K562 (cell line): ENCODE measurements at places on chromosomes 2 and 18. TPM values are rescaled to one million over a fixed set of nuclear protein-coding genes. Genes with fewer than 3 reads are reported as not detected.

GRCh38 chr2:238693337-238694093 lies 154.4 kb upstream of the TWIST2 start:
- H3K36me3 ChIP-seq: no peaks in the 10 kb centered on the region
- peaks cover 20% of the 10 kb centered on the region; the same call in 1 of the 2 replicates for H3K27me3 ChIP-seq
- H3K4me1 ChIP-seq: no peaks in the 10 kb centered on the region
- H3K4me3 ChIP-seq: no peak overlapping the region

MTERF4 gene
- 15.3 and 16.4 TPM in 2 replicates for total RNA-seq

GRCh38 chr18:59802031-59802430 lies 97.8 kb upstream of the PMAIP1 start:
- DNase-seq: no peak
- H3K36me3 ChIP-seq: no peaks in the 10 kb centered on the region

- H3K36me3 ChIP-seq: no peaks in the 10 kb centered on the region
- H3K27ac ChIP-seq: no peak overlapping the region
- peaks cover 8% of the 10 kb centered on the region; the same call in 2 of the 3 replicates for H3K4me1 ChIP-seq
Observed at GRCh38 chr2:122135021-122135937, 379.8 kb downstream of the TSN start.

- DNase-seq: no peak
- H3K27ac ChIP-seq: no peak overlapping the region
- H3K36me3 ChIP-seq: no peaks in the 10 kb centered on the region
- no peaks in the 10 kb centered on the region for H3K4me1 ChIP-seq
- no peak overlapping the region for H3K4me3 ChIP-seq
Observed at GRCh38 chr2:226489775-226490541, 309.7 kb downstream of the IRS1 start.

GRCh38 chr2:95267458-95268210 lies 6.6 kb upstream of the PROM2 start:
- no peak overlapping the region for H3K27ac ChIP-seq
- H3K4me3 ChIP-seq: no peak overlapping the region
- DNase-seq: no peak
- H3K27me3 ChIP-seq: no peaks in the 10 kb centered on the region; the same call in 2 of the 3 replicates
- no peaks in the 10 kb centered on the region for H3K4me1 ChIP-seq
- H3K36me3 ChIP-seq: no peaks in the 10 kb centered on the region
